Memory B cell (primary cell): ENCODE measurements at places on chromosomes 1 and 21.

GRCh38 chr1:168260393-168260792, 20.3 kb upstream of the TBX19 start:
- DNase-seq = no peak

DNA sequence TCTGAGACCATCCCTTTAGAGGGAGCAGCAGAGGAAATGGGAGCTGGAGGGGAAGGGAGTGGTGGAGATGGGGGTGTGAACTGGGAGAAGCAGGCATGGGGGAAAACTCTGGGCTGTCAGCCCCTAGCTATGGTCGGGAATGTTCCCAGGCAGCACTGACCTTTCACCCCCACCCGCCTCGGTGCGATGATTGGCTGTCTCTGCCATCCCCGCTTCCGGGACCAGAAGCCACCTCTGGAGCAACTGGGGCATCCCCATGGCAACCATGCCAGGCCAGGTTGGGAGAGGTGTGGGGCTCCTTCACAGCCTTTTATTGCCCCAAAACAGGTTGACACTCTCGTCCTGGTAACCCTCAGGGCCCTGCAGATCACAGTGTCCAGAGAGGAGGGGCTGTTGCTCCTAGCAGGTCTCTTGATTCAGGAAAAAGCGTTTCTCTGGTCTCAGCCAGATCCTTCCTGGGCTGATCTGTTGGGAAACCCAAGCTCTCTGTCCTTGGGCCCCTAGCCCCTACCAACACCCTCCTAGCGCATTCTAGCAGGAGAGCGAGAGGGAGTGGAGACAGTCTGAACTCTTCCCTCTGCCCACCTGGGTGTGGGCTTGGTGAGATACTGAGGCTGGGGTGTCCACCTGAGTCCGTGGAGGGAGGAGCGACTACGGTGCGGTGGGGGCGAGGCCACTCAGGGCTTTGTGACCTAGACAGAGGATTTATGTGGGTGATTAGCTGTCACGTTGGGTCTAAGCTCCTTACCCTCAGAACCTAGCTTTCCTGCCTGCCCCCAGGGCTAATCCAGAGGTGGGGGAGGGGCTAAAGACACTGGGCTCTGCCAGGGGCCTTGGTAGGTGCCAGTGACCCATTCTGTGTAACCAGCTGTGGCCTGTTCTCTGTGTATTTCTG, 12.2 kb upstream of the SLC6A9 start:
- DNase-seq = no peak

GRCh38 chr1:203084588-203085527, 954 bp downstream of the MYOG start:
- DNase-seq = no peak

DNA sequence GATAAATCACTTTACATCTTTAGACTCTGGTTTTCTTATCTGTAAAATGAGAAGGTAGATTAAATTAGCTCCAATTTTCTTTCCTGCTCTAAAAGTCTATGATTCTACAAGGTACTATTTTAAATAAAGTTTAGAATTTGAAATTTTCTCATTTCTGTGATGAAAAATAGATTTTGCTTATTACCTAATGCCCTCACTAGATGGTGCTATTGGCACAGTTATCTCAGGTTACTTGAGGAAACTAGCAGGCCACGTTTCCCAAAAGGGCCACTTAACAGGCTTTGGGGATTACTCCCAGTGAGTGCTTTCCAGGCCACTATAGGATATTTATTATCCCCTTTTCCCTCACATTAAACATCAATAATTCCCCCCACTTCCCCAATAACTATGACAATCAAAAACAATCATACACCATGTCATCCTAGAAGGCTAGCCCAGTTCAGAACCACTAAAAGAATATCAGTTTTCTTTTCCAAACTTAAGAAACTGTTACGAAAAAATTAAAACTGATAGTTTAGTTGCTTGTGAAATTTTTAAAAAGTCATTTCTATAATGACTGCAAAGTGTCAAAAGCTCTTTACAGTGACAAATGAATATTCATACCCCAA, 30.6 kb downstream of the OMA1 start:
- DNase-seq = peak; percentile 38

DNA sequence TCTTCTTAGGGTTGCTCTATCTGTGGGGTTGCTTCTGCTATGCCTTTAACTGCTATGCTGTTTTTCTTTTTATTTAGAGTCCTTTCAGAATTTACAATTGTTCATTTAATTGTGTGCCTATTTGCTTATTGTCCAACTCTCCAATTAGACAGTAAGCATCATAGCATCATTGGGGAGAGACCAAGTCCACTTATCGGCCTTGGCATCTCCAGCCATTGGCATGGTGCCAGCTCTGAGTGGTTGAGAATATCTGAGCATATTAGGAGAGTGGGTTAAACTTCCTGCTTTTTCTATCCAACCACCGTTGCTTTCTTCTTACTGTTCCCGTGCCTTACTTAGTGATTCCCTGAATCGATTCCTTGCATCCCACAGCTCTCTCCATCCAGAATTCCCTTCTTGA, 535.0 kb downstream of the AJAP1 start:
- no peak for DNase-seq

GRCh38 chr1:53586765-53587164, 127.6 kb downstream of the DMRTB1 start:
- DNase-seq = no peak

GRCh38 chr1:48448932-48449331, 23.1 kb downstream of the SPATA6 start:
- DNase-seq = no peak

- DNase-seq = peak; percentile 72
Observed at GRCh38 chr1:1308756-1309250, 406 bp downstream of the PUSL1 start.

DNA sequence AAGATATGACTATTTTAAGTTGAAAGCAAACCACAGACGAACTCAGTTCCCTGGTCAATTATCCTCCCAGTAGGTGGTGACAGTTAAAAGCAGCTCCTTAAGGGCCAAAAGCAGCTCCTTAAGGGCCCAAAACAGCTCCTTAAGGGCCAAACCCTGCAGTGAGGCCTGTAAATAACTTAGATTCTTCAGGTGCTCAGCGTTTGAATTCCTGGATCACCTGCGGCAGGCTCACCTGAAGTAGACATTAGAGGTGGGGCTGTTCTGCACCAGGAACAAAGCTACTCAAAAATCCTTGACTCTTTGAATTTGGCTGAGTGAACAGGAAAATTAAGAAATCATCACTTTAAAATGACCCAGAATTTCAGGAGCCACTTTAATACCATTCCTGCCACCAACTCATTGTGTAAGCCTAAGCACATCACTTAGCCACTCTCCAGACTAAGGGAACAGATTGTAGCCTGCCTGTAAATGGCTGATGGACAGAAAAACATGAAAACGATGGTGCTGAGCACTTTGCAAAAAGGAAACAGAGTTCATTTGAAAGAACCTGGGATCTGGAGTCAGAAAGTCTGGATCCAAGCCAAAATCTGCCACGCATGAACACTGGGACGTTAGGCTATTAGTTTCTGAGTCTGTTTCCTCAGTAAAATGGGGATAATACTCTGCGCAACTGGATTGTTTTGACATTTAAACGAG, 126.9 kb downstream of the LRIG2 start:
- no peak for DNase-seq

GRCh38 chr1:231694465-231695077, 68.0 kb downstream of the DISC1 start:
- no peak for DNase-seq

- no peak for DNase-seq
Observed at GRCh38 chr1:213570487-213570886, 417.3 kb upstream of the PROX1 start.

GRCh38 chr1:186424539-186424938, 36.4 kb downstream of the PDC start:
- DNase-seq = no peak

DNA sequence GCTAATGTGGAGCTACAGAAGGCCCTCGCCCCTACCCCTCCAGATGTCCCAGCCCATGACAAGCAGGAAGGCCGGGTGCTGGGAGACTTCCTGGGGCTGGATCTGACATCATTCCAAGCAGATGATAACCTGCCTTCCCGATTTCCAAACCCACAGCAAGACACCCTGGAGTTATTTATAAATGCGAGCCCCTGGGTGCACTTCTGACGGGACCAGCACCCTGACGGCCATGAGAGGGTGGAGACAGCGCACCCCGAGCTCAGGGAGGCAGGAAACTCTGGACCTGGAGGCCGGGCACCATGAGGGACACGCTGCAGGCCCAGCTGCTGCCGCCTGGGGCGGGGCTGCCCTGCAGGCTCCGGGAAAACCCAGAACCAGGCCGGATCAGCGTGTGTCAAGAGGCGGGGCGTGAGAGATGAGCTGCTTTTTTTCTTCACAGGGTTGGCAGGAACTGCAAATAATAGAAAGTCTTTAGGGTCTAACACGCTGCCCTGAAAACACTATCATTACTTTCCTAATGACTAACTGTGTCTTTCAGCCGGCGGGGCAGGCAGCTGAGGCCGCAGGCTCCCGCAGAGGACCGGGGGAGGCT, 2.5 kb upstream of the PCBP3 start:
- no peak for DNase-seq

DNA sequence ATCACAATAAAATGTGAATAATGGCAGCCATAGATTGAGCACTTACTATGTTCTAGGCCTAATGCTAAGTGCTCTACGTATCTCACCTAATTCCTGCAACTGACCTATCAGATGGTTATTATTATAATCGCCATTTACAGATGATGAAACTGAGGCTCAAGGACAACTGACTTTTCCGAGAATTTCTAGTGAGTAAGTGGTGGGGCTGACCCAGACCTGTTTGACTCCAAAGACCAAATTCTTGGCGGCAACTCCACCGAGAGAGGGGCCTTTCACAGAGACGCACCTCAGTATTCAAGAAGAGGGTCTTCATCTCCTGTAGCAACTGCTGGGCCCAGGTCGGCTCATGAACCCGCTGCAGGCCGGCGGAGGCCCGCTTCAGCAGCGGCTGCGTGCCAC, 573 bp downstream of the TMEM234 start:
- DNase-seq = no peak

GRCh38 chr1:197976368-197976767, 59.2 kb downstream of the LHX9 start:
- no peak for DNase-seq

DNA sequence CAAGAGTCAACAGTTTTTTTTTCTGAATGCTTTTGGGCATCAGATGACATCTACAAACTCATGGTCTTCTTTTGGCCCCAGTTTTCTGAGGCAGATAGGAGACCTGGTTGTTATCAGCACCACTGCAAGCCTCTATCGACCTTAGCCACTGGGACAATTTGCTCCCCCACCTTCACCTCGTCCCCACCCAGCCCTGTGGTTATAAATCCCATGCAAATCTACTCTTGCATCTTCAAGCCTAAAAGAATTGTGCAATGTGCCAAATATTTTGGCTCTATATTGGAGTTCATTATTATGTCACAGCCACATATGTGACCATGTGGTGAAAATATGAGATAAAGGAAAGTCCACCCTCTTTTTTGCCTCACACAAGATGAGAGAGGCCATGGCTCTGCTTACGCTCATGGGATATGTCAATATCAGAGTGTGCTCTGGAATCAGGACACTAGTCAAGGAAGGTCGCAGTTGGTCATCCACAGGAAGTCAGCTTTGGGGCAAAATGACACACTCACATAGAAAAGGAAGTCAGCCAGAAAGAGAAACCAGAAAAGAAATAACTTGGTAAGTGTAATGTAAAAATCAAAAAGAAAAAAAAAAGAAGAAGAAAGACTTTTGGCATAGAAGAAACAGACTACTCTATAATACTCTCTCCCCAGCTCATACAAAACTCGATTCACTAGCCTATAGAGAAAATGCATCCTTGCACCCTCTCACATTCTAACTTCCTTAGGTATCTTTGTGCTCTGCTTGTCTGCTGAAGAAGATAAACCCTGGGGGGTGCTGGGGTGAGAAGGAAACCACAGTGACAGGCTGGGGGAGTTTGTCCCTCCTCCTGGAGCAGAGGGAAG, 21.2 kb downstream of the SLC30A10 start:
- DNase-seq = no peak

GRCh38 chr1:203151362-203152157, 24.0 kb downstream of the ADORA1 start:
- DNase-seq = no peak

GRCh38 chr1:44694863-44695478, 20.5 kb downstream of the ARMH1 start:
- peak; percentile 48 for DNase-seq

GRCh38 chr1:34125721-34126380, 39.2 kb downstream of the CSMD2 start:
- no peak for DNase-seq

GRCh38 chr1:31626223-31627207, 9.0 kb downstream of the HCRTR1 start:
- DNase-seq = no peak

DNA sequence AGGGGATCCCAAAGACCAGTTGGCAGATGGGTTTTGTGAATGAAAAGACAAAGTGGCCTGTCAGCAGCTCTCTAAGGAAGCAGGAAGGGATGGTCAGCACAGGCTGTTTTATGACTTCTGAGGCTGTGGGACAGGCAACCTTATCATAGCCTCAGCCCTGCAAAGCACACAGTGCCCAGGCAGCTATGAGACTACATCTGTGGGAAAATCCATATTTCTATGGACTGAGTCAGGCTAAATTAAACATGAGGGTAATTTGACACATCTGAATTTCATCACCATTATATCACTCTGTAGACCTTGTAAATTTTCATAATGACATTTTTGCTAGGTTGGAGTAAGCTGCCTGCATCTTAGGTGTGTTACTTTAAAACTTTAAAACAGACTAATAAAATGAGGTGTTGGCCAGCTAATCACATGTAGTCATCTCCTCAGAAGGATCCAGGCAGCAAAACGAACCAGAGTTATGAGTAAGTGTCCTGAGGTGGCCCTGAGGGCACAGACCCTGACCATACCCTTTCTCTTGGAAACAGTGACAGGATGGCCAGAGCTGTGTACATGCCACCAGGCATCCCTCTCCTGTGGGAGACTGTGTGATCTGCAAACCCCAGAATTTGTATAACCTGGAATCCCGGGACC, 14.6 kb downstream of the NGF start:
- DNase-seq = no peak

DNA sequence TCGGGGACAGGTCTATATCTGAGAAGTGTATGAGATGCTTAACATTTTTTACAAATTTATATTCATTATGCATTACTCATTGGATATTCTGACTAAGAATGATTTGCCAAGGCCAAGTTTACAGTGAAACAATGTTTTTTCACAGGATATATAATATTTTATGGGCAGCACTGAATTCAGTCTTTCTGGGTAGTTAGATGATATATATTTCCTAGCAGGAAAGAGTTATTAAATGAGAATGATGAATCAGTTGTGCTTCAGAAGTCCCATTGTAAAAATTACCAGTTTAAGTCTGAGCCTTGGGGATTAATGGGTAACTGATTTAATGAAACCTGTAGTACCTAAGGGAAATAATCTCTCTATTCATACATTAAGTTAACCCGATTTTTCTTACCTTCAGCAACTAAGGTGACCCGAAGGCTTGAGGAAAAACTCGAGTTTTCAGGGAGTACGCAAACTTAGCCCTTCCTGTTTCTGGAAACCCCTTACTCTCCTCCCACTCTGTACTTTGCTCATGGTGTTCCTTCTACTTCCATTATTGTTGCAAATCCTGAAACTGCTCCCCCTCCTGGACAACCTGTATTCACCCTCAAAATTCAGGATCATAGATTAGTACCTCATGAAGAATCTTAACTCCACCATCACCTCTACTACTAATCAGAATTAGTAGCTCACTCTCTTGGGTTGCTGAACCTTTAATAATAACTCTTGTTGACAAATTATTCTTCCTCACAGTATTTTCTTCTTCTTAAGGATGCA, 135.1 kb downstream of the AK5 start:
- no peak for DNase-seq
